Stimulated activated CD8-positive, alpha-beta memory T cell treated with anti-CD3 and anti-CD28 coated beads, Interleukin-12 subunit alpha, Interleukin-12 subunit beta, amount 100 ng/mL, for 1 hour (primary cell): ENCODE measurements at places on chromosomes 12 and 14.

DNA sequence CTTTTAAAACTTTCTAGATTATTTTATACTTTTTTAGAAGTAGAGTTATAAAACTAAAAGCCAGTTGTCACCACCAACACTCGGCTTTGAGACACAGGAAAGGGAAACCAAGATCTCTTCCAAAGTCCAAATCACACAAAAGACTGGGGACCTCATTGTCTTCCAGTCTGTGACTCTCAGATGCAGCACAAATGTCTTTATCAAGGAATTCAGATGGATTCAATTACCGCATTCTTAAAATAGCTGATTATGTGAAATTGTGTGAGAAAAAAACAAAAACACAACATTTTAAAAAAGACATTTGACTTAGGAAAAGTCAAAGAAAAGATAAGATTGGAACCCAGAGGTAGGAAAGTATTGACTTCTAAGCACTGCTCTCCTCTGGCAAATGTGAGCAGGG lies 3.5 kb upstream of the SIX6 start:
- DNase-seq = no peak

GRCh38 chr12:75390899-75391538 lies at the start of gene GLIPR1L2:
GLIPR1L2 (plus strand) TSS chr12:75391089; CDS start chr12:75391117, 28 bp downstream.
- peak; percentile 70 for DNase-seq

- DNase-seq = no peak
These were observed 254.2 kb downstream of the ACSS3 start for GRCh38 chr12:81332054-81332453.

DNA sequence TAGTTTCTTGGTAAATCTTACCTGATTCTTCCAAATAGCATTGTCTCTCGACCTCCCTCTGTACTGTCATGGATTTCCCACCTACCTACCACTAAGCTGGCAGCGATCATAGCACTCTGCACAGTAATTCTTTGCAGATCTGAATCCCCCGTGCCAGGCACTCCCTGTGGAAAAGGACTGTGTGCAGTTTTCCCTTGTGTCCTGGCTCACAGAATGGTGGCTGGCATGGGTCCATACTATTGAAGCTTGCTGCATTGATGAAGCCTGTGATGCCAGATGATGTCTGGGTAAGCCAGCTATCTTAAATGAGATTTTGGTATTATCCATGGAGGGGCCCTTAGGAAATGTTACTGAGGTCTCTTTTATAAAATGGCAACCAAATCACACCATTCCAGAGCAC lies 135.7 kb downstream of the RPAP3 start:
- DNase-seq = no peak

- DNase-seq = no peak
These were observed 193.8 kb downstream of the SYT1 start for GRCh38 chr12:79058342-79058741.

DNA sequence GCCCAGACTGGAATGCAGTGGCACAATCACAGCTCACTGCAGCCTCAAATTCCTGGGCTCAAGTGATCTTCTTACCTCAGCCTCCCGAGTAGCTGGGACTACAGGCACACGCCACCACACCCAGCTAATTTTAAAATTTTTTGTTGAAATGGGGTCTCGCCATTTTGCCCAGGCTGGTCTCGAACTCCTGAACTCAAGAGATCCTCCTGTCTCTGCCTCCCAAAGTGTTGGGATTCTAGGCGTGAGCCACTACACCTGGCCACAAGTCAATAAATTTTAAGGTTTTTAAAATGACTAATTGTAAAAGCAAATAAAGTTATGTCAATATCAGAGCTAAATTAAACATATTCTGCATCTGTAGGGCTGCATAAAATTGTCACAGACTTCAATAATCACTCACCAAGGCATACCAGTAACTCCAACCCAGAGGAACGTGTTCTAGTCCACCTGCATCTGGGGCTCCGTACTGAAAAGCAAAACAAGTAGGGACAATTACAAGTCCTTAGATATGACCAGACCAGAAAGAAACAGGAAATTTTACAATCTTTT lies 13.9 kb downstream of the GNS start:
- no peak for DNase-seq

- no peak for DNase-seq
These were observed 8.9 kb downstream of the COX14 start for GRCh38 chr12:50120953-50121352.

DNA sequence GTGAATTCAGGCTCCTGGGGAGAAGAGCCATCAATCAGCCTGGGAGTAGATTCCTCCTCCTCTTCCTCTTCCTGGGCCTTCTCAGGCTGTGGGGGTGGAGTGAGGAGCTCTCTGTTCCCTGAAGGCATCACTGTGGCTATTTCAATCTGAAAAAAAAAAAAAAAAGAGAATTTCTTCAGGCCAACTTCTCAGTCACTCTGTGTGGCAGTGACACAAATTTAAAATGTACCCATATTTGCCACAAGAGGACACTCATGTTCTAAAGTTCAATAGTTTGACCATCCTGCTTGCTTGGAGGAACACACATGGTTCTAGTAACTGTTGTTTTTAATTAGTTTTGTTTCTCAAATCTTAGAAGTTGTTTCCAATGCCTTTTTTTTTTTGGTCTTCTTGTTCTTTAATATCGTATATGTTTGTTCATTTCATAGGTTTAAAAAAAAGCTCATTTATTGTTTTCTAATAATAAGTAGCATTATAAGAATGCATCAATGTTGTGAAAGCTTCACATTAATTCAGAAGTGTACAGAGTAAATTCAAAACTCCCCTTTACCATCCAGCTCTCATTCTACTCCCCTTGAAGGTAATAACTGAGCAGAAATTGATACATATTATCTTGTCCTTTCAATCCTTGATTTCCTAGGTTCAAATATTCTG lies 23.3 kb upstream of the CCER1 start:
- no peak for DNase-seq

DNA sequence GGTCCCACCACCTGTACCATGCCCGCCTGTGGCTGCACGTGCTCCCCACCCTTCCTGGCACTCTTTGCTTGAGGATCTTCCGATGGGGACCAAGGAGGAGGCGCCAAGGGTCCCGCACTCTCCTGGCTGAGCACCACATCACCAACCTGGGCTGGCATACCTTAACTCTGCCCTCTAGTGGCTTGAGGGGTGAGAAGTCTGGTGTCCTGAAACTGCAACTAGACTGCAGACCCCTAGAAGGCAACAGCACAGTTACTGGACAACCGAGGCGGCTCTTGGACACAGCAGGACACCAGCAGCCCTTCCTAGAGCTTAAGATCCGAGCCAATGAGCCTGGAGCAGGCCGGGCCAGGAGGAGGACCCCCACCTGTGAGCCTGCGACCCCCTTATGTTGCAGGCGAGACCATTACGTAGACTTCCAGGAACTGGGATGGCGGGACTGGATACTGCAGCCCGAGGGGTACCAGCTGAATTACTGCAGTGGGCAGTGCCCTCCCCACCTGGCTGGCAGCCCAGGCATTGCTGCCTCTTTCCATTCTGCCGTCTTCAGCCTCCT lies 1.1 kb downstream of the INHBE start:
- DNase-seq = no peak

DNA sequence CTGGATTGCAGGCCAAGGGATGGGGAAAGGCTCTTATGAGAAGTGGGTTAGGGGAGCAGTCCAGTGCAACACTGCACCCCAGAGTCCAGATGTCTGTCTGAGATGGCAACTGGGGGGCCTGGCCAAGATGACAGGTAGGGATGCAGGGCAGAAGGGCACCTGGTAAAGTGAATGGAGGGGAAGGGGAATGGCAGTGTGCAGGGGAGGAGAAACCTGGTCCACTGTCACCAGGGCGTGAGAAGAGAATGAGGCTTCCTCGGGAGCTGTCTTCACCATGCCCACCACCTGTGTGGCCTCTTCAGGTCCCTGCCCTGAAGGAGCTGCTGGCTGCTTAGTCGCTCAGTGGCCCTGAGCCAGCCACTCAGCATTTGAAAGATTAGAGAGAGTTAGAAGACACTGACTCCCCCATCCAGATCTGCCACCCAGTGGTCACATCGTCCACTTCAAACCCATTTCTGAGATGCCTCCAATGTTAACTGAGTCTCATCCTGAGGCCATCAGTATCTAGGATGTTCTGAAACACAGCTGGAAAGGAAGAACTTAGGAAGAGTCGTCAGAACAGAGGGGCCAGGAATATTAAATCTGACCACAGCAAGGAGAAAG lies 57.3 kb downstream of the PLEKHG3 start:
- no peak for DNase-seq

DNA sequence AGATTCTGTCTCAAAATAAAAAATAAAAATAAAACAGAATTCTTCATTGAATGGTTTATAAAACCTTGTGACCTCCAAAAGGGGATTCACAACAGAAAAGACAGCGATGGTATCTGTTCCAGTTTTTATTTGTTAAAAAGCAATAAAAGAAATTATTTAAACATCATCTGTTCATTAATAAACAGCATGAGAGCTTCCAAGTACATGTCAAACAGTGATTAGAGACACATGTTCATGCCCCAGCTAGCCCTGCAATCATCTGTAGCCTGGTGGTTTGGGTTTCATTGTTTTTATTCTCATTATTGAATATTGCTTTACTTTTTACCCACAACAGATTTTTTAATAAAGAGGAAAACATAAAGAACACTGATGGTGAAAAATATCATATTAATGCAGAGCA lies 173.3 kb downstream of the ANO2 start:
- DNase-seq = no peak

DNA sequence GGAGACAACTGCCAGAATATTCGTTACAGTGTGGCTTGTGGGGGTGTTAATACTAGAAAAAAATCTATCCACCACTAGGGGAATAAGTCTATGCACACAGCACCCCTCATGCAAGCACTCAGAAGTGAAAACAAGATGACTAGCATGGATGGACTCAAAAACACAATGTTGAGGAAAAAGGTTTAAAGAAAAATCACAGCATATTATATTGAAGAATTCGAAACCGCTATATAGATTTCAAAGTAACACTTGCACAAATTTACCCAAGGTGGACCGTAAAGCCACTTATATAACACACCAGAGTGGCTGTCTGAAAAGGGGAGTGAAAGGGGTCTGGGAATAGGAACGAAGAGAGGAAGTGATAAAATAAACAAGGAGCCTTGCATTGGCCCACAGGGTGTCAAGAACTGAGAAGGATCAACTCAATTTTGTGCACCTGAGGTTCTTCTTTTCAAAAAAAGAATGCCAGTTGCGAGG lies 544 bp downstream of the ABCD4 start:
- DNase-seq = no peak

DNA sequence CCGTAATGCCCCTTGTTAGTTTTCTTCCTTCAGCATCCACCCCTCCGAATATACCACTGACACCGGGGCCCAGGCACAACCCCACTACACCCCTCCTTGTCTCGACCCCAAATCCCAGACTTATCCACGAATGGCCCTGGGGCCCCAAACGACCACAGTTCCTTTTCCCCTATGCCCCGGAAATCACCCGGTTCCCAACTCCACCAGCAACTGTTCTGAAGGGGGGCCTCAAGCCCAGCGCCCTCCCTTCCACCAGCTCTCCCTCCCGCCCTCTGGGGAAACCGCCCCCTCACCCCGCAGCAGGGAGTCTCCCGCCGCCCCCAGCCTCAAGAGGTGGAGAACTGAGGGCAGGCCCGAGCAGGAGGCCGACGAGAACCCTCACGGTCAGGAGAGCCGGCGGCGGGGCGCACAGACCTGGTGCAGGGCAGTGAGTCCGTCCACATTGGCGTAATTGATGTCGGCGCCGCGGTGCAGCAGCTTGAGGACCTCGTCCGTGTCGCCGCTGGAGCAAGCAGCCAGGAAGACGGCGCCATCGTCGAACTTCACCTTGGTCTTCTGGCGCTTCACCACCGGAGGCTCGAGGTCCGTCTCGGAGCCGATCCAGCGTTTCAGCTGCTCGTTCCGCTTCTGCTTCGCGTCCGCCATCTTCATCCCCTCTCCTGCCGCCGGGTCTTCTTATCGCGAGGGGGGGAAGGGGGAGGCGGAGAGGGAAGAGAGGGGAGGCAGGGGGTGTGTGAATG lies 446 bp downstream of the PPP1R12A start:
- peak; percentile 11 for DNase-seq

- DNase-seq = no peak
These were observed 2.3 kb downstream of the DGKA start for GRCh38 chr12:55933169-55933798.

DNA sequence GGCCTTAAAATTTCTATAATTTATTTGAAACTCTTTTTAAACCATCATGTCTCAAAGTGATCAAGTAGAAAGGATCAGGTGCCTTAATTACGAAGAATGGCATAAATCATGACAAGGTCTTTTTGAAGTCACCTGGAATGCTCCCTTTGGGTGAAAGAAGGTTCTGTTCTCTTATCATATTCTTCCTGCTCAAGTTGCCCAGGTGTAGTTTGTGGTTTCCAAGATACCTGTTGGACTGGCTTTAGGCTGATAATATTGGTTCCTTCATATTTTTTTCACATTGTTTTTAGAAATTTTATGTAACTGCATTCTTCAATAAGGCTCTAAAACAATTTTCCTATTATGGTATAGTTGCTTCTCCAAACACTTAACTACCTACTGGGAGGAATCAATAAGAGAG lies 29.2 kb downstream of the RASSF3 start:
- DNase-seq = no peak

DNA sequence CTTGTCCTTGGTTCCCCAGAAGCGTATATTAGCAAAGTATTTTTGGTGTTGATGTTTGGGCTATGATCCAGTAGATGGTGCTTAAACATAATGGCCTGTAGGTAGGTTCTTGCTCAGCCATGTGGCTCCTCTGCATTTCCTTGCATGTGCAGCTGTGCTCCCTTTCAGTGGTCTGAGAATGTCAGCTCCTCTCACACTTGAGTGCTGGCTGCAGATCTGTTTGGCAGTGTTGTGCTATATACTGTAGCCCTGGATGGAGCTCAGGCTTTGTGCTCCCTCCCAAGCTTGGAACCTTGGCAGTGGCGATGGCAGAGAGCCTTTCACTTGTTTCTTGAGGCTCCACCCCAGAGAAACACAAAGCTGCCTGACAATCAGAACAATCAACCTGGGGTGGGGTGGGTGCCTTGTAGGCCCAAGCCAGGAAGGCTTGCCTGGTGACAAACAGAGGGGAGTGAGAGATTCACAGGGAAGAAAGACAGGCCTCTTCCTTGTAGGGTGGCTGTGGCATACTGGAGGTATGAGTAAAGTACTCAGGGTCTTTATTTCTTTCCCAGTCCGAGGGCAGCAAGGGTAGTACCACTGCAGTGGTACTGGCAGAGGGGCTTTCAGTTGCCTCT lies 255.3 kb downstream of the RAD51B start:
- DNase-seq = no peak

DNA sequence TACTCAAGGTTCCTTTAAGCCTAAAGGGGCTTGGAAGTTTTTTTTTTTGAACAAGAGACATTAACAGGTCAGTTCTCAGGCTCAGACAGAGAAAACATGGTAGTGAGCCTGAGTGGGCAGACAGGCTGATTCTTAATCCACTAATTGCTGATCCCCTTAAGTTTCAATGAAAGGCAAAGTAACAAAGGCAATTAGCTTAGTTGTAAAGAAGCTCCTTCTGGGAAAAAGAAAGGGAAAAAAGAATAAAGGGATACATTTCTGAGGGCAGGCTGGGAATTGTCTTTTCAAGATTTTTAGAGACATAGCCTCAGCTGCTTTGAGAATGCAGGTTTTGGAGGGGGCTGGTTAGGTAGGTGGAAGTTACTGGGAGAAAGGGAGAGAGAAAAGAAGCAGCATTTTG lies 133.8 kb downstream of the CFAP54 start:
- no peak for DNase-seq

DNA sequence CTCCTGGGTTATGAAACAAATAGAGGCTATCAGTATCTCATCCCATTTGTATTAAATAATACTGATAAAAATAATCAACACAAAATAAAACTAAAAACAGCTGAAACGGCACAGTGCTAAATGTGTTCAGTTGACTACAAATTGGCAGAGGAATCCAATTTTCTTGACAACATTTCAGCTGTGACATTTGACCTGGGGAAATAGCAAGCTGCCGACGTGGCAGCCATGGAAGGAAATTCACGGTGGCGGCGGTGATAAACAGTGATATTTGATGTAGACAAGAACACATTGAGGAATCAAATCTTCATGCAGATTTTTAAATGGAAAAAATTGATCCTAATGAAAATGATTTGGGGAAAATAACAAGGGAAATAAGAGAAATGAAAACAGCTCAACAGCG lies 159.1 kb upstream of the RTL1 start:
- DNase-seq = no peak
